Activated CD4-positive, CD25-positive, alpha-beta regulatory T cell treated with anti-CD3 and anti-CD28 coated beads, Interleukin-2, amount 50 U/mL, for 16 hours (primary cell): ENCODE measurements at places on chromosomes 6 and 20.

GRCh38 chr6:1437553-1438406, 48.4 kb downstream of the FOXF2 start:
- DNase-seq: no peak

DNA sequence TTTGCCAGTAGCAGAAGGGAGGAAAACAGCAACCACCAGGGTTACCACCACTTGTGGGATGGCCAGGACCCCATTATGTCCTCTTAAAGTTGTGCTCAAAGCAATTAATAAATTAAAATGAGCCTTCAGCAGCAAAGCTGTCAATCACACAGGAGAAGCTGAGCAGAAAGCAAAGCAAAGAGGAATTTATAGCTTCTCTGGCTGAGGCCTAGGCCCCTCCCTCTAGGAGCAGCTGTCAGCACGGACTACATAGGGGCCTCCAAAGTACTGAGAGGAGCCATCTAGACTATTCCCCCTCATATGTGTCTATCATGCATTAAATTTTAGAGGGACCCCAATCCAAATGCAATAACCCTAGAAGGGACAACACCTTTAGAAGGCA, 6.4 kb downstream of the CCND3 start:
- DNase-seq: no peak

DNA sequence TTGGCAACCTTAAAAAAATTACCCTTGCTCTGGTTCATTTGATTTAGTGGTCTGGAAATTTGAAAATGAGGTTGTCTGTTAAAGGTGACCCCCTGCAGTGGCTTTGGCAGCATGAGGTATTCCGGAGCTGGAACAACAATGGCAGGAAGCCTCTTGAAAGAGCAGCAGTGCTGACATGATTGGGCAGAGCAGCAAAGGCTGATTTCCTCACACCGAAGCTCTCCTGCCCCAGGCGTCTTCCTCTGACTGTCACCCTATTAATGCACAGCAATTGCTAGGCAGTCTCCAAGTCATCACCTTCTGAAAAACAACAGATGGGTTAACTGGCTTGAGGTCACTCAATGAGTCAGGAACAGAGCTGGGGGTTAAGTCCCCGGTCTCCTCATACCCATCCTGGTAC, 241.8 kb upstream of the MMS22L start:
- DNase-seq: no peak

DNA sequence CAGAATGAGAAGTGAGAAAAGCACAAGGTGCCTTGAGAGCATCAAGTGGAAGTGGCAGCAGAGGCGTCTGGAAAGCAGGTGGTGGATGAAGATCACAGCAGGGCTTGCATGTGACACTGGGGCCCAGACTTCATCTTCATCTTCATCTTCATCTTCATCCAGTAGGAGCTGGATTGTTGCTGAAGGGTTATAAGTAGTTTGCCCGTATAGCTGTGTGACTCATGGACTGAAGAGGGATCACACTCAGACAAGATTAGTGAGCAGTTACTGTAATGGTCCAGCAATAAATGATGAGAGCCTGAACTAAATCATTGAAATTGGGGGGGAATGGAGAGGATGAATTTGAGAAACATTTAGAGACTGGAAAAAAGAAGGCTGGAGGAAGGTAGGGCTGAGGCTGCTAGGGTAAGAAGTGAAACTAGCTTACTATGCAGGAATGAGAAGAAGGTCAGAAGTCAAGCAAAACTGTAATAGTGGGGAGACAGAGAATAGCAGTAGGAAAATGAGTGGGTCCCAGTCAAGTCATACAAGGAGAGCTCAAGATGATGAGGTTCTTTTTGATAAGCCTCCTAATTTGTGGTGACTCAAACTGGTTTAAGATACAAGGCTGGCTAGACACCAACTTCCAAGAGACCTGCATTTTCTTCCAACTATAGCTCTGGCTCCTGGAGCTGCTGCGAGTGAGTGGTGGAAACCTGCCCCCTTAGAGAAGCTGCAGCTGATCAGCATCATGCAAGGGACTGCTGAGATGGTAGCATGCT, 92.3 kb upstream of the BEND6 start:
- no peak for DNase-seq

DNA sequence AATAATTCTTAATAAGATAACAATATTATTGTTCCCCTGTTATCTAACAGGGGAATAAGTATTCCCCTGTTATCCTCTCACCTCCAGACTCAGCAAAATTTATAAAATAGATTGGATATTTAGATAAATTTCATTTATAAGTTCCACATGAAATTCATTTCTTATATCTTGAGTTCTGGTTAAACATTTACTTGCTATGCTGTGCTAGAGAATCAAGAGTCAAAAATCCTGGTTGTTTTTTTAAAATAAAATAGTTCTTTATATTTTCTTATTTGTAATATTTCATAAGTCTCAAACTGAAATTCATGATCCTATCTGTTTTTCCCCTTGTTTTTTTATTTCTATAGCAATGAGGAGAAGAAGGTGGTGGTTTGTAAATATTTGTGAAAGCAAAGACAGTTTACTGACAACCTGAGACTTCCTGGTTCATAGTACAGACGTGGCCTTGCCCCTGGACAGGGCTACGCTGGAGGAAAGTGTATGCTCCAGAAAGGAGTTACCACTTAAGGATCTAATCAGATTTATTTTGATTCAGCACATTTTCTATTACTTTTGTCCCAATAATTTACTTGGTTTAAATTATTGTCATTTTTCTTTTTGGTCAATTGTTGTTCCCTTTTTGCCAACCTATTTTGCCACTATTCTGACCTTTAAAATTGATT, 37.8 kb upstream of the MARCKS start:
- DNase-seq: no peak

GRCh38 chr6:168165373-168165772, 86.4 kb upstream of the FRMD1 start:
- no peak for DNase-seq

GRCh38 chr6:24994812-24995211, 59.1 kb upstream of the RIPOR2 start:
- DNase-seq: no peak

GRCh38 chr6:106513808-106514582, 115.3 kb downstream of the RTN4IP1 start:
- DNase-seq: no peak

DNA sequence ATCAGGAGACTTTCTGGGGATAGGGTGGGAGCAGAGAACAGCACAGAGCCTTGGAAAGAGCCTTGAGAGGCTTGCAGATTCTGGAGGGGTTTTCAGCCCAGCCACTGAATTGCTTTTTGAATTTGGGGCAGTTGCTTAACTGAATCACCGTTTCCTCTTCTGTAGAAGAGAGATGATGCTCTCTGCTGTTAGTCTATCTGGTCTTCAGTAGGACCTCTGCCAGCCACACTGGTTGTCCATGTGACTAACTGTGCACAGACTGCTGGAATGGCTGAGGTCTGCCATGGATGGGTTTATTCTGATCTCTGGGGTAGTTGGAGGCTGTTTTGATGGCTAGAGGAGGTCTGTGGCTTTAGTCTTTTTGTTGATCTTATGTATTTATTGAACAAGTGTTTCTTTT, 21.4 kb upstream of the PRDM1 start:
- DNase-seq: no peak

DNA sequence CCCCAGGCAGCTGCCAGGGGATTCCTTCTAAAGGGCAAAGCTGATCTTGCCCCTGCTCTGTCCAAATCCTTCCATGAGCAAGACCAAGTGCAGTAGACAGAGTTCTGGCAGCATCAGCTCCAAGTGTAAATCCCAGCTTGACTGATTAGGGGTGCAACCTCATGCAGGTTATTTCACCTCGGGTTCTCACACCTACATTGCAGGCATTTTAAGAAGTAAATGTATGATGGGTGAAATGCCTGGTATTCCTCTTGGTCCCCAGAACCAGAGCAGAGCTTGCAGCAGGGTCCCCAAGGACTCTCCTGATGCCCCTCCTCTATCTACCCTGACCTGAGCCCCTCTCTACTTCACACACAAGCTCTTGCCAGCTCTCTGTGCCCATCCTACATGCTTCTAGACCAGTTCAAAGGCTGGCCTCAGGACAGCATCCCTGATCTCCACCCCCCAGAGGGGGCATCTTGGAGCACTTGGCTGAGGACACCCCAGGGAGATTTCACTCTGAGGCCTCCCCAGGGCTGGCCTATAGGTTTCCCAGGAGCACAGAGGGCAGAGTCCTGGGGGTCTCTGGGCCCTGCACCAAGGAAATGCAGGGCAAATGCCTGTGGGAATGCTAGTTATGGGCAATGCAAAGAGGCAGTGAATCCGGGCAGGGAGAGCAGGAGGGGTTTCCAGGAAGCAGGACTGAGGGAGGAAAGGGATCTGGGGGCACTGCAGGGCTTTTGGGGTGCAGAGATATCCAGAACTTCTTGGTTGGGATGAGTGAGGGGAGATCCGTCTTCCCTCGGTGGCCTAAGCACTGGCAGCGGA, 1.0 kb downstream of the LZTS3 start:
- no peak for DNase-seq

DNA sequence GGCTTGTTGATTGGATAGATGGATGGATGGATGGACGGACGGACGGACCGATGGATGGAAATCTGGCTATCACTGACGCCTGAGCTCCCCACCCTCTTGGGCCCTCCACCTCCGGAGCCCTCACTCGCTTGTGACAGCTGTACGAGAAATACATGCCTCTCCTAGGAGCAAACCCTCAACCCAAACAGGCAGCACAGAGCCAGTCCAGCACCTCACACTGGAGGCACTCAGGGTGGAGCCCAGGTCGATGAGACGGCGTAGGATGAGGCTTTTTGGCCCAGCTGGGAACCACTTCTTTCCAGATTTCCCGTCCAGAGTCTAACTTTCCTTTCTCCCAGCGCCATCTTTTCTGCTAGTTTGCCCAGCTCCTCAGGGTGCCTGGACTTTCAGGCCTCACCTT, 2.7 kb upstream of the LY6G5C start:
- DNase-seq: no peak

DNA sequence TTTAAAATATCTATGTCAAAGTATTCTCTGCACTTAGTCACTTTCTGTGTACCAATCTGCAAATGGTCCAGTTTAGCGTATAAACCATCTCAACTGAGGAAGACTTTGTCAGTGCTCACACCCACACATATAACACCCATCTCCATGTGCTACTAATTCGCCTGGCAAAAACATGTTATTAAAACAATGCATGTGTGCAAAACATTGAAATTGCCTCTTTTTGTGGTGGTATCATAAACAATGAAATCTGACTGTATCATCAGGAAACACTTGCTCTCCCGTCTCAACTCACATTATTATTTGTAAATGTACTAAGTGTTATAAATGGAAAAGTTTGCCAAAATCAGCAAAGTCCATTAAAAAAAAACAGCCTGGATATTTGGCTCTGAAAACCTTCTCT, 105.9 kb upstream of the FOXC1 start:
- DNase-seq: no peak

GRCh38 chr6:39319621-39320362, 2.7 kb downstream of the KCNK16 start:
- DNase-seq: no peak

- DNase-seq: no peak
Observed at GRCh38 chr6:148713921-148714320, 32.9 kb upstream of the UST start.

DNA sequence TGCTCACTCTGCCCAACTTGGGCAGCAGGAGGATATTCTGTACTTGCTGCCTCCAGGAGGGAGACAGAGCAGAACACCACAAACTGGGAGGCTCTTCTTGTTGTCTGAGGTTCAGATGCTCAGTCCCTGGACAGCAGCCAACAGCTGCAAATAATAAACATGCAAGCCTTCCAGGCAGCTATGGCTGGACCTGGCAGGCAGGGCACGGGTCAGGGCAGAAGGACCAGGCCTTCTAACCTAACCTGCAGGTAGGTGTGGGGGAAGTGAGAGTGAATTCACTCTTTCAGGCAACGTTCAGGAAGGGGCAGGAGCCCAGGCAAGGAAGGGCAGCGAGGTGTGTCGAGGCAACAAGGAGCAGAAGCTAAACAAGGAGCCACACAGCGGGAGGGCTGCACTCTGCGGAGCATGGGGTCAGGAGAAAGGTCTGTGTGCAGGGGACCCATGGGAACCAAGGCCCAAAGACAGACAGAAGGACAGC, 31.5 kb downstream of the NINL start:
- no peak for DNase-seq

DNA sequence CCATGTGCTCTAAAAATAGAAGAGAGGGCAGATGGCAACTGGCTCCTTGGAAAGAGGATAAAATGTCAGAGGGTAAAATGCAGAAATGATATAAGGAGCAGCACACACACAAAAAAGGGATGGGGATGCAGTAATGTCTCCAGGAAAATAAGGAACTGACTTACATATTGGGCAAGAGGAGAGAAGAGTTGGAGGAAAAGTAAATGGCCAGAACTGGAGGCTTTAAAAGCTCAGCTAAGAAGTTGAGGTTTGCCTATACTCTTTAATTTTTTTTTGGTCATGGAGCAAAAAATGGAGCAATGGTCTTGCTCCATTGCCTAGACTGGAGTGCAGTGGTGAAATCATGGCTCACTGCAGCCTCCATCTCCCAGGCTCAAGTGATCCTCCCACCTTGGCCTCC, 93.7 kb downstream of the SULF2 start:
- no peak for DNase-seq

GRCh38 chr20:50092436-50092835, 20.5 kb downstream of the UBE2V1 start:
- DNase-seq: no peak

DNA sequence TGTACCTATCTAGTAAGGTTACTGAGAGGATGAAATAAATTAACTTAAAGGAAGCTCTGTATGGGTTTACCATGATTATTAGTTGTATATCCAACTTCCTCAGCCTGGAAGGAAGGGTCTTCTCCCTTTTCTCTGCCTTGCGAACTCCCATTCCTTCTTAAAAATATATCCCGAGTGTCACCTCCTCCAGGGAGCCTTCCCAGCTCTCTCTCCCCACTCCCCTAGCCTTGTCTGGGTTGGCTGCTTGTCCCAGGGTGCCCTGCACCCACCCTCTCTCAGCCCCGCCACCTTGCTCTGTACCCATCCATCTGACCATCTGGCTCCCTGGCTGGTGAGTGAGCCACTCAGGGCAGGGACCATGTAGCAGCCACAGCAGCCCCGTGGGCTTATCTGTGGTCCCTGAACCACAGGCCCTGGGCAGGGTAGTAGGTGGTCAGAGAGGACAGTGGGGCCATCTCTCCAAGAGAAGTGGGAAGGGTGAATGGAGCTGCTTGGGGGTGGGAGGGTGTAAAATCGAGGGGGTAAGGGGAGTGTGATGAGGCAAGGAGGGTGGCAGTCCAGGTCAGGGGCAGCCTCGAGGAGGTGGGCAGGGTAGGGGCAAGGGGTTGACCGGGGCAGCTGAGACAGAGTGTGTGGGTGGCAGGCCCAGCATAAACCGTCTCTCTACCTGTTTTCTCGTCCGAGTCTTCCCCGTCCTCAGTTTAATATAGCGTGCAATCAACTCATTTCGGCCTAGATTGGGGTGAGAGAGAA, 12.8 kb downstream of the TEAD3 start:
- no peak for DNase-seq

DNA sequence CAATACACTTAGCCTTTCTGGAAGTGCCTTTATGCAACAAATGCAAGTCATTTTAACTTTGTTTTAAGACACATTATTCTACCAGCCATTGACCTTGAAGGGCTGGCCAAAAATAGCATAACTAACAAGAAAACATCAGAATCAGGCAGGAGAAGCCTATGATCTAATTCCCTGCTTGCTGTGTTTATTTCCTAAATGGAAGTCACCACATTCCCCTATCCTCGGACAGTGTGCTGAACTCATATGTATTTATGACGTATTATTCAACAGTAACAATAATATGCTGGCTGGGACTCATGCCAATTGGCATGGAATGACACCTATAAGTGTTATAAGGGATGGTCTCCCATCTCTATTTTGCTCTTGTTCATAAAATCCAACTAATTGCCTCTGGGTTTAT, 140.7 kb downstream of the MAP3K7 start:
- no peak for DNase-seq
